ENCODE measurements at places on chromosomes 13 and 19. TPM values are rescaled to one million over a fixed set of nuclear protein-coding genes. Genes with fewer than 3 reads are reported as not detected.

Gene SLC10A2
- total RNA-seq: not detected

Gene SPRED3
- 1.2 TPM for total RNA-seq

Gene KLF2
- 255 TPM for total RNA-seq

Gene PNPLA6
- 117 TPM for total RNA-seq

Gene TEX30
- total RNA-seq: 32.9 TPM

DNA sequence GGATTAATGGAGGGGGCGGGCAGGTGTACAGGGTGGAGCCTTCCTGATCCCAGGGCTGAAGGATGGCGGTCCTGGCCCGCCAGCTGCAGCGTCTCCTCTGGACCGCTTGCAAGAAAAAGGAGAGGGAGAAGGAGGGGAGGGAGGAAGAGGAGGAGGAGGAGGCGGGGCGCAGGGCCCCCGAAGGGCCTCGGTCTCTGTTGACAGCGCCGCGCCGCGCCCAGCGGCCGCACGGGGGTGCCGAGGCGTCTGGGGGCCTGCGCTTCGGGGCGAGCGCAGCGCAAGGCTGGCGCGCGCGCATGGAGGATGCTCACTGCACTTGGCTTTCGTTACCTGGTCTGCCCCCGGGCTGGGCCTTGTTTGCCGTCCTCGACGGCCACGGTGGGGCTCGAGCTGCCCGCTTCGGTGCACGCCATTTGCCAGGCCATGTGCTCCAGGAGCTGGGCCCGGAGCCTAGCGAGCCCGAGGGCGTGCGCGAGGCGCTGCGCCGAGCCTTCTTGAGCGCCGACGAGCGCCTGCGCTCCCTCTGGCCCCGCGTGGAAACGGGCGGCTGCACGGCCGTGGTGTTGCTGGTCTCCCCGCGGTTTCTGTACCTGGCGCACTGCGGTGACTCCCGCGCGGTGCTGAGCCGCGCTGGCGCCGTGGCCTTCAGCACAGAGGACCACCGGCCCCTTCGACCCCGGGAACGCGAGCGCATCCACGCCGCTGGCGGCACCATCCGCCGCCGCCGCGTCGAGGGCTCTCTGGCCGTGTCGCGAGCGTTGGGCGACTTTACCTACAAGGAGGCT is at the start of gene PPM1N:
Gene PPM1N (plus strand): TSS at position 33 of the 785 bp plus-strand sequence. CDS start 30 bp downstream, at position 63.
- H3K27me3 ChIP-seq: peaks cover 32% of the 10 kb centered on the region
- H3K27ac ChIP-seq: peak within 1 kb of the TSS; percentile 85
- H3K4me3 ChIP-seq: peak within 1 kb of the TSS; percentile 76
- peak; percentile 53 for DNase-seq

- no peaks in the 10 kb centered on the region for H3K4me1 ChIP-seq
- H3K4me3 ChIP-seq: no peak overlapping the region
- no peaks in the 10 kb centered on the region for H3K27me3 ChIP-seq
- no peaks in the 10 kb centered on the region for H3K36me3 ChIP-seq
- DNase-seq: no peak
Observed at GRCh38 chr13:90713441-90714133, 633.9 kb upstream of the MIR17HG start.

- no peak overlapping the region for H3K4me3 ChIP-seq
- H3K4me1 ChIP-seq: peaks cover 2% of the 10 kb centered on the region
- no peak for DNase-seq
- no peaks in the 10 kb centered on the region for H3K36me3 ChIP-seq
- H3K27me3 ChIP-seq: peaks cover 3% of the 10 kb centered on the region
- no peak overlapping the region for H3K27ac ChIP-seq
Observed at GRCh38 chr13:21359855-21360254, 99.2 kb downstream of the ZDHHC20 start.

DNA sequence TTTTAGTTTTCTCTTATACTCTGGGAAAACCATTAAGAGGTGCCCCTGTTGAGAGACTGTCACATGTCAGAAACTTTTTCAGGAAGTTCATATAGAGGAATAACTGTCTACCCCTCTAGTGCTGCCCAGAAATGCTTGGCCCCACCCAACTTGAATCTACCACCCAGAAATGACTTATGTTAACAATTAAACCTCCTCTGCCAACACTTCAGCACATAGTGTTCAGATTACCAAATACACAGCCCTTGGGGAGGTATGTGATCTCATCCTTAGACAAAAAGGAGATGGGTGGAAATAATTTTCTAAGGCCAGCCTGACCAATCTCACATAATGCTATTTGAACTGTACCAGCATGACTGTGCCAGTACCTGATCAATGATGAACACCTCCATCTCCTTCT is 35.6 kb downstream of the CCDC169 start:
- no peak overlapping the region for H3K27ac ChIP-seq
- H3K4me3 ChIP-seq: no peak overlapping the region
- peaks cover 16% of the 10 kb centered on the region for H3K27me3 ChIP-seq
- no peaks in the 10 kb centered on the region for H3K4me1 ChIP-seq
- no peak for DNase-seq

DNA sequence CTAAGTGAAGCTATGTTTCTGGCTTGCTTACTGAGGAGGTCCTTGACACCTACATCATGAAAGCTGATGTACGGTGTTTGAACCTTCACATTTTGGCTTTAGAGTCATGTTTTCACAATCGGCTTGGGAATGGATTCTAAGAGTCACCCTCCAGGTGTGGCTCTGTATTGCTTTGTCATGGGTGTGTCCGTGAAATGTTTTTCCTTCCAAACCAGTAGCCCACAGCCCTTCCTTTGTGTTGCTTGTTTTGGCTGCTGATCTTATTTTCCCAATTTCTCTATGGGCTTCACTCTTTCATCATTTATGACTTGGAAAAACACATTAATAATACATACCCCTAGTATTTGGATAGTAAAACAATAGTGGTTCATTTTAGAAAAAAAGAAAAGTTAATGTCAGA is 240.6 kb downstream of the GGACT start:
- no peak overlapping the region for H3K4me3 ChIP-seq
- DNase-seq: no peak
- no peak overlapping the region for H3K27ac ChIP-seq
- H3K36me3 ChIP-seq: no peaks in the 10 kb centered on the region

- no peaks in the 10 kb centered on the region for H3K36me3 ChIP-seq
- no peak overlapping the region for H3K27ac ChIP-seq
- DNase-seq: no peak
- H3K4me3 ChIP-seq: no peak overlapping the region
Observed at GRCh38 chr13:39776439-39776838, 121.0 kb downstream of the COG6 start.

DNA sequence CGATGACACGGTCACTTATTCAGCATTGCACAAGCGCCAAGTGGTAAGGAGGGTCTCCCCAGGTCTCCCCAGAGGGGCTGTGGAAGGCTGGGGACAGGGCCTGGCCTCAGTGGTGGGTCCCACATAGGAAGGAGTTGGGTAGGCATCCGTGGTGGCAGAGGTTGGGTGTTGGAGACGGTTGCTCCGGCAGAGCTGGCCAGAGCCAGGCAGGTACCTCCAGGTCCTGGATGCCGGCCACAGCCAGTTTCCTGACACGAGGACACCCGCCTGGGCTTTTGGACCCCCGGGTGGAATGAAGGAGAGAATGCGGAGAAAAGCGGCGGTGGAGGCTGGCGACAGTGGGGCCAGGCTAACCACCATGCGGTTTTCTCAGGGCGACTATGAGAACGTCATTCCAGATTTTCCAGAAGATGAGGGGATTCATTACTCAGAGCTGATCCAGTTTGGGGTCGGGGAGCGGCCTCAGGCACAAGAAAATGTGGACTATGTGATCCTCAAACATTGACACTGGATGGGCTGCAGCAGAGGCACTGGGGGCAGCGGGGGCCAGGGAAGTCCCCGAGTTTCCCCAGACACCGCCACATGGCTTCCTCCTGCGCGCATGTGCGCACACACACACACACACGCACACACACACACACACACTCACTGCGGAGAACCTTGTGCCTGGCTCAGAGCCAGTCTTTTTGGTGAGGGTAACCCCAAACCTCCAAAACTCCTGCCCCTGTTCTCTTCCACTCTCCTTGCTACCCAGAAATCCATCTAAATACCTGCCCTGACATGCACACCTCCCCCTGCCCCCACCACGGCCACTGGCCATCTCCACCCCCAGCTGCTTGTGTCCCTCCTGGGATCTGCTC is 1.3 kb upstream of the FFAR1 start:
- H3K27ac ChIP-seq: peak overlapping the region; percentile 27
- peaks cover 3% of the 10 kb centered on the region for H3K27me3 ChIP-seq
- H3K36me3 ChIP-seq: no peaks in the 10 kb centered on the region
- peak; percentile 69 for DNase-seq

DNA sequence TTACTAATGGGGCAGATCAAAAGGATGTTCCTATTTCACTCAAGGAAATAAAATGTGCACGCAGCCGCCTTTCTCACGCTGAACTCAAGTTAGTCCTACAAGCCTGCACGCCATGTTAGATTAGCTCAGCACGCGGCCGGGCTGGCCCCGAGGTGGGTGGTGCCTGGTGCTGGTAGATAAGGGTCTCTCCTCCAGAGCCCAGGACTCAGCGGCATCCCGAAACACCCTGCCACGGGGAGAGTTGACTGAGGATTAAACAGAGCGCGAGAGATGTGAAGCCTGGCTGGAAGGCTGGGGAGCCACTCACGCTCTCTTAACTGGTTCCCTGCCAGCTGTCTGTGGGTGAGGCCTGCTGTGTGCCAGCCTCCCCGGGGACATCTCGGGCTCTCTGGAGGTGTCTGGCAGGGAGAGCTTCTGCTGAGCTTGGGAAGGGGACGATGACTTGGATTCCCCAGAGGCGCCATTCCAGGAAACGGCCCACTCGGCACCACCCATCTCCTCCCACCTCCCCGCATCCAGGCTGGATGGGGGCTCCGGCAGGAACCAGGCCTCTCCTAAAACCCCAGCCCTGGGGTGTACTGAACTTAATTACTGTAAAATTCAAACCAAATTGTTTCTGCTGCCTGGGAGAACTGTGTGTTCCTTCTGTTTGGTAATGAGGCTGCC is 122.2 kb downstream of the KDM4B start:
- peaks cover 3% of the 10 kb centered on the region for H3K36me3 ChIP-seq
- DNase-seq: no peak
- no peaks in the 10 kb centered on the region for H3K4me1 ChIP-seq

Data from activated CD4-positive, alpha-beta T cell treated with anti-CD3 and anti-CD28 coated beads, Interleukin-2, amount 10 ng/mL, durations not matched to agents 7 days and 5 days (primary cell).